Left lung (tissue), 14 donors: ENCODE measurements at places on chromosomes 4 and X. TPM values are rescaled to one million over a fixed set of nuclear protein-coding genes. Genes with fewer than 3 reads are reported as not detected.

- H3K27me3 ChIP-seq = peaks cover 4% of the 10 kb centered on the region
- H3K36me3 ChIP-seq = no peaks in the 10 kb centered on the region
- no peaks in the 10 kb centered on the region for H3K4me1 ChIP-seq
- no peak for DNase-seq
- H3K4me3 ChIP-seq = no peak overlapping the region
Observed at GRCh38 chrX:19931146-19931545, 43.7 kb upstream of the SH3KBP1 start.

DNA sequence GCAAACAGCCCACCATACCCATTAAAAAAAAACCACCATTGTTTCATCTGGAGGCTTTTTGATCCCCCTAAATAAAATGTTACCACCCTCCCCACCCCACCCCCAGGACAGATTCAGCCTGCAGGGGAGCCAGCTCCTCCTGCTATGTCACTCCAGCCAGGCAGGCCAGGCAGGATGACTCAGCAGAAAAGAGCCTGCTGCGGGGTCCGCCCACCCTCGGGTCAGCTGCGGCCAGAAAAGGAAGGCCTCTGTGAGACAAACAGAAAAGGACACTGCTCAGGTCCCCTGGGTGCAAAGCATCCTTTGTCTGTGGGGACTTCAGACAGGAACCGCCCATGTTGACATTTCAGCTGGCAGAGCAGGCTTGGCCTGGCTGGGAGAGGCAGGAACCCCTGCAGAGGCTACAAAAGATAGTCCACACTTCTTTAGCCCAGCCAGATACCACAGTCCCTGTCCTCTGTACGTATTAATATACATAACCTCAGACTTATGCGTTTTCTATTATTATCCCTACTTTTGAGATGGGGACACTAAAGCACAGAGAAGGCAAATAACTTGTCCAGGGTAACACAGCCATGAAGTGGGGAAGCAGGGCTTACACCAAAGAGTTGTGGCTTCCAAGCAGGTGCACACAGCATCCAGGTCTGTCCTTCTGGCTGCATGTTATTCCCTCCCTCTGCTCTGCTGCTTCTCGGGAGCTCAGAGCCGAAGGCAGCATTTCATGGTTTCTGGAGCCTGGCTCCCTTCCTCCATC, 147.7 kb downstream of the CPEB2 start:
- peak; percentile 79 for DNase-seq
- no peak overlapping the region for H3K4me3 ChIP-seq
- no peaks in the 10 kb centered on the region for H3K36me3 ChIP-seq
- H3K27me3 ChIP-seq = no peaks in the 10 kb centered on the region

DNA sequence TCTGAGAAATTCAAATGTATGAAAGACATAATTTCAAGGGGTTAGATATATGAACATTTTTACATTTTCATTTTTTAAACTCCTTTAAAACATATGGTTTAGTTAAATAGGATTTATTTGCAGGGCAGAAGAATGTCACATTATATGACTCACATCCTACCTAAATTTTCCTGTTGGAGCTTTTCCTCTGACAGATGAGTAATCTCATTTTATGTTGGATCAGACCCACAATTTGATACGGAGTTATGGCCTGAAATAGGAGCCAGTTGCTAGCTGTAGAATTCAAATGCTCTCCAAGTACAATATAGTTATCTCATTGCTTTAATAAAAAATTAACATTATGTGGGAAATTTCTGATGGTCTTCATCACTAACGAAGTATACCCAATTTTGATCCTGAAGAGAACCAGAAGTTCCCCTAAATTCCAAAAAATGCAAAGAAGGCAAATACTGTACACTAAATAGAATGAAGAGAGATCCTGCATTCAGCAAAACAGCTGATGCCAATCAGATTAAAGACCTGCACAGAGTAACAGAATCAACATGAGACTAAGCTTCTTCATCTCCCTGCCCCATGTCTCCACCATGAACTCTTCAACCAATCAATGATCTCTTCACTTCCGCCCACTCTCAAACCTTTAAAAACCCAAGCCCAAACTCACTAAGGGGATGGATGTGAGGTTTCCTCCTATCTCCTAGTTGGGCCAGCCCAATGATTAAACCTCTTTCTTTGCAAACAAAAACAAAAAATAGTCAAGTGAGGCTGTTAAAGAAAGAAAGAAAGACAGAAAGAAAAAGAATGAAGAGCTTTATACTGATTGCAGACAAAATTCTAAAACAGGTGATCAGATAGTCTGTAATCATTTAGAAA, 10.9 kb upstream of the EXOSC9 start:
- H3K27me3 ChIP-seq = no peaks in the 10 kb centered on the region
- no peak overlapping the region for H3K4me3 ChIP-seq
- H3K4me1 ChIP-seq = no peaks in the 10 kb centered on the region
- H3K36me3 ChIP-seq = no peaks in the 10 kb centered on the region
- no peak overlapping the region for H3K27ac ChIP-seq
- no peak for DNase-seq

- H3K4me3 ChIP-seq = no peak overlapping the region
- DNase-seq = no peak
- no peak overlapping the region for H3K27ac ChIP-seq
- H3K36me3 ChIP-seq = no peaks in the 10 kb centered on the region
Observed at GRCh38 chr4:177596035-177596434, 153.8 kb upstream of the AGA start.

GIMD1 gene
- not detected for total RNA-seq
